CD4-positive, CD25-positive, alpha-beta regulatory T cell (primary cell): ENCODE measurements at places on chromosomes 7 and 10. TPM values are rescaled to one million over a fixed set of nuclear protein-coding genes. Genes with fewer than 3 reads are reported as not detected.

- DNase-seq = no peak
Observed at GRCh38 chr7:26115650-26116049, 36.3 kb upstream of the NFE2L3 start.

DNA sequence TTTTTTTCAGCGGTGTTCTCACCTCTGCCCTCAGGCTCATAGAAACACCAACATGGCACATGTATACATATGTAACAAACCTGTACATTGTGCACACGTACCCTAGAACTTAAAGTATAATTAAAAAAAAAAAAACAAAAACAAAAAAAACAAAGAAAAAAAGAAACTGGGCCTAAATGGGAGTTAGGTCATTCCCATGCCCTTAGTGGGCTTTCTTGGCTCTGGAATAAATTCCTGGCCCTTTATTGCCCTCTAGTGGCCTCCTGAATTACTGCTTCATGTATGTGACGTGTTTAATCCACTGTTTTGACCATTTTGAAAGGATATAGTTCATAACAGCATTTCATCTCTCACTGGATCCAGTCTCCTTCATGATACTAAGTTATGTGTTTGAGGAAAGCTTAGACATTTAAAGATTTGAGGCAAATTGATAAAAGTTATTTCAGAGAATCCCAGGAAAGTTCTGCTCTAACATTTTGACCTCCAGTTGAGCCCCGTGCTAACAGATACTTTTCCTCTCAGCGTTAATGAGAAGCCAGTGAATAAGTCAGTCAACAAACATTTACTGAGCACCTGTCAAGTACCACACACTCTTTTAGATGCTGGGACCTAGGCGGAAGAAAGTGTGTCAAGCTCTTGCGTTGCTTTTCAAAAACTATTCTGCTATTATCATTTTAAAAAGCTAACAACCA lies 54.7 kb upstream of the SYPL1 start:
- DNase-seq = peak; percentile 59

DNA sequence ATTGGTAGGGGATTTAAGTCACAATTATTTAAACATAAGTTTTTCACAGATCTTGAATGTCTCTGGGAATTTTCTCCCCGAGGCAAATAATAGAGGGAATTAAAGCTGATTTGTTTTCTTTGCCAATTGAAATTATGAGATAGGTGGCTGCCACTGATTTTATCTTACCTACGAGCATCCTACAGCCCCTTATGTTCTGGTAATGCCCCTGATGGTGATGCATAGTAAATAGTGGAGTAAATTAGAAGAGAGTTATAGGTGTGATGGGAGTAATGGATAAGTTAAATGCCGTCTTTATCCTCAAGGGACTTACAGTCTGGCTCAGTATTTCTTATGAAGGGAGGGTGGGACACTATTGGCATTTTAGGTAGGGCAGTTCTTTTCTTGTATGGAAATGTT lies 58.1 kb downstream of the HDAC9 start:
- DNase-seq = no peak

GRCh38 chr10:101135141-101136006 lies 4.3 kb downstream of the TLX1 start:
- DNase-seq = no peak

- DNase-seq = no peak
Observed at GRCh38 chr7:150358988-150359621, 9.5 kb upstream of the REPIN1 start.

GRCh38 chr7:16923019-16923418 lies 41.2 kb upstream of the AGR3 start:
- no peak for DNase-seq

- no peak for DNase-seq
Observed at GRCh38 chr7:138382862-138383565, 77.0 kb upstream of the TRIM24 start.

- DNase-seq = no peak
Observed at GRCh38 chr7:114832906-114833595, 88.8 kb upstream of the MDFIC start.

DNA sequence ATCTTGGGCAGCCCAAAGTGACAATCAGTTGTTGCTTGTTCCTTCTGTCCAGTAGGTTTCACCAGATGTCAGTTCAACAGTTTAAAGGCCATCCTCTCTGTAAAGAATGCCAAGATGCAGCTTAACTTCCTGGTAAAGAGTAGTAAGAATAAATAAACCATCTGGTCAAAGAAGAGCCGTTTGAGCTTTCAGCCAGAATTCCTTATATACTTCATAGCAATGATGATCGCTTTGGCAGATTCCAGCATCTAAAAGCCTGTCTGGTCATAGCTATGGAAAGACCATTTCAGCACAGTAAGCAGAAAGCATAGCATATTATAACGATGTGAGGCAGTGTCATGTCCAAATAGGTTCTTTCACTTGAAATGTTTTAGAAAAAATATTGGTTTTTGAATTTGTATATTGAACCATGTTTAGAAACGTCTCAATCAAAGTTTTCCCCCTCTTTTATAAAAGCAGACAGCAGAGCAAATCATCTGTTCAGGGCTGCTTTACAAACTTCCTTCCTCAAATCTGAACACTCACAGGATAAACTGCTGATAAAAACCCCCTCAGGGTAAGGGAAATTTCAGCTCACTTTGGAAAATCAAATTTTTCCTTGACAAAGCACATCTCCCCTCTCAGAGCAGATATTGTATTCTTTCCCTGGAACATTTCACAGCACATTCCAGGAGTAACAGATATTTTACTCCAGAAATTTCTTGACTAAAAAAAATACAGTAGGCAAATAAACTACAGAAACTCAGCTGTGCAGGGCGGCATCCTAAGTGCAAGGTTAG lies 184.1 kb downstream of the NOC3L start:
- no peak for DNase-seq

DNA sequence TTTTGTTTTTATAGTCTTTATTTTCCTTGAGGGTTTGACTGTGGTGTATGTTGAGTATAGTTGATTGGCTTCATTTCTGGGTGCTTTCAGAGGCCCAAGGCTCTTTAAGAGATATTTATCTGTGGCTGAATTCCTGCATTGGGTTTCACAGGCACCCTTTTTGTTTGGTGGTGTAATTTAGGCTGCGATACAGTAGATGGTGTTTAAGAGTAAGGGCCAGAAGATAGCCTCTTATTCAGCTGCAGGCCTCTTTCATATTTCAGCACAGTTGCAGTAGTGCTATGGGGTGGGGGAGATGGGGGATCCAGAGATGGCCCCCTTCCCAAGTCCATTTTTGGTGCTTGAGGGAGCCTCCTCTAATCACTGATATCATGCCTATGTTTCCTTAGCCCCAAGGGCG lies 69.7 kb downstream of the MGAM2 start:
- DNase-seq = no peak

DNA sequence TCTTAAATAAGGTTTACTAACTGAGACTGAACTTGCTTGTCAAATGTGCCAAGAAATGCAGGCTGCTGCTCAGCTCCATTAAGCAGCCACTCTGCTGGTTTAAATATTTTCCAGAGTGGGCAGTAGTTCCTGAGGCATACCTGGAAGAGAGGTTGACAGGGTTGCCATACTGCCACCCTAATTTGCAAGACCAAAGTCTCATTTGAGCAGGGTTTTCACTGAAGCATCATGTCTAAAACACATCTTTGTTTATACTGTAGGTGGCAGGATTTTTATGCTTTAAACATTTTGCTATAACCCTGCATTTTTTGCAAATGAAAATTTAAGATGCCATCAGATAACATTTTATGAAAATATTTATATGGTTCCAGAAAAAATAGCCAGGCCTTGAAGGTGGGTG lies 618.0 kb upstream of the LRRTM3 start:
- no peak for DNase-seq

DNA sequence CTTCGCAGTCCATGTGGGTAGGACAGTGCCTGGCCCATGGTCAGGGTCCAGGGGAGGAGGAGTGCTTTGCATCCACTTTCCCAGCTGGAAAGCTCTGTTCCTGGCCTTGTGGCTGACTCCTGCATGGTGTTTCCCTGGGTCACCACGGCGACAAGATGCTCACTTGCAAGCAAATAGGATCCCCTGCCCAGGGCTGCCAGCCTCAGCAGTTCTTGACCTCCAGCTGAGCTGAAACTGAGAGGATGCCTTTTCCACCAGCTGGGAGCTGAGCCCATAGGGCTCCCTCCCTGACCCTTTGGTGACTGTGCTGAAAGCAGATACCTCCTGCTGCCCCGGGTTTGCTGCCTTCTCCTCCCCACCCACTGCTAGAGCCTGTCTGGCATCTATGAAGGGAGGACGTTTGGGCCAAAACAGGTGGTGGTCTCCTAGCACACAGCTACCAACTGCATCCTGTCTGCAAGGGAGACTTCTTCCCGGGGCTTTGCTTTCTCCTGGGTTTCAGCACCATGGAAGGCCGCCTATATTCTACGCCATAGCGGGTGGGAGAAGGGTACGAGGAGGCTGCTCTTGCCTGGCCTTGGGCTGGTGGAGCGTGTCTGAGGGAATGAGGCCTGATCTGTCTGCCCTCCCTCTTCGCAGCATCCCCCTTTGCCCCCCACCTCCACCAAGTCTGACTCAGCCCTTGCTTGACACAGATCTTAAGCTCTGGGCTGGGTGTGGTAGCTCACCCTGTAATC lies 34.4 kb downstream of the UBTD1 start:
- no peak for DNase-seq

DNA sequence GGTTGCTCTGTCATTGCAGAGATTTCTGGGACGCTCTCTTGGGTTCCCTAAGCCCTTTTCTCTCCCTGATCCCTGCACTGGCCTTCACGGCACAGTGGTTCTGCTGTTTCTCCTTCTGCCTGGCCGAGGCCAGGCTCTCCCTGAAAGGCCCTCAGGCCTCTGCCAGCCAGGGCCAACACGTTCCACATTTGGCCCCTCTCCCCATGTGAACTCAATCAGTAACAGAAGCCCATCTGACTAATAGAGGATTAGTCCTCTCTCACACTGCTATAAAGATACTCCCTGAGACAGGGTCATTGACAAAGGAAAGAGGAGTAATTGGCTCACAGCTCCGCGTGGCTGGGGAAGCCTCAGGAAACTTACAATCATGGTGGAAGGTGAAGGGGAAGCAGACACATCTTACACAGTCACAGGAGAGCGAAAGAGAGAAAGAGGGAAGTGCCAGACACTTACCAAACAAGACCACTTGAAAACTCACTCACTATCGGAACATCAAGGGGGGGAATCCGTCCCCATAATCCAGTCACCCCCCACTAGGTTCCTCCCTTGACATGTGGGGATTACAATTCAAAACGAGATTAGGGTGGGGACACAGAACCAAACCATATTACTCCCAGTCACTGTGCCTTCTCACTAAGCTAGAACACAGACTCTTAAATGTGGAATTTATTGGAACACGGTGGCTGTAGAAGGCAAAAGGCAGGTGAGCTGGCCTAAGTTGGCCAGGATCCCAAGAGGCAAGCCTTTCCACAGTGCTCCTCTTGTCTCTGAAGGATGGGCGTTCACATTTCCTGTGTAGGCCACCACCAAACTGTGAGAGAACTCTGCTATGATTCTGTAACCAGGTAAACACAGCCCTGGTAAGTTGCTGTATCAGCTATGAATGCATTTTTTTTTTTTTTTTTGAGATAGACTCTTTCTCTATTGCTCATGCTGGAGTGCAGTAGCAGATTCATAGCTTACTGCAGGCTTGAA lies 8.8 kb downstream of the FZD8 start:
- no peak for DNase-seq

GRCh38 chr7:99037327-99037940 lies 106.5 kb downstream of the SMURF1 start:
- no peak for DNase-seq

GRCh38 chr10:1542941-1543340 lies 194.4 kb downstream of the ADARB2 start:
- no peak for DNase-seq

- no peak for DNase-seq
Observed at GRCh38 chr10:2081501-2081900, 344.2 kb upstream of the ADARB2 start.

DNA sequence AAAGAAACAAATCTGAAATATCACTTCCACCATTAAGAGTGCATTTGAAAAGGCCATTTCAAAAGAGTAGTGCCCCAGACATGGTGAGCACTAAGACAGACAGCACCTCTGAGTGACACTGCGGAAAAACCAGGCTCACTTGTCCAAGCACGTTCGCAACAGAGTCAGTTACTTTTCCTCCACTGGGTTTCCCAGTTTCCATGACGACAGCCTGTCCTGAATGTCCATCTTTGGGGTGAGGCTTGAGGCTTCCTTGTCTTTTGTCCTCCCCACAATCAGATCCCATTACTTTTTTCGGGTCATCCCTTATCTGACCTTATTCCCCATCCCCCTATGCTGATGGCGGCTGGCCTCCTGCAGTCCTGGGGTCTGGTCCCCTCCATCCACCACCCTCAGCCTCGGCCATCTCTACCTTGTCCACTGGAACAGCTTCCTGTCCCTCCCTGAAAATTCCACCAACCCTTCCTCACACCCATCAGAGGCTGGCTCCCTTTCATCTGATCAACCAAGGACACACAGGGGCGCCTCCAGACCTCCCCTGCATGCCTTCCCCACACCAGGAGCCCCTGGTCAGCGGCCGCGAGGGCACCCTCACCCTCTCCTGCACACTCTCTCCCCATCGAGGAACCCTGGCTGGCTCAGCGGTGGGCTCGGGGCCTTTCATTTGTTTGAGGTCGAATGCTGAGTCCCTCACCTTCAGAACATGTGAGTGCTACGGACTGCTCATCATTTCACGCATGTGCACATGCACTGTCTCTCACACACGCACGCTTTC lies 363.6 kb downstream of the DNAJB6 start:
- DNase-seq = no peak

- DNase-seq = no peak
Observed at GRCh38 chr7:82615527-82615926, 171.9 kb upstream of the CACNA2D1 start.

DNA sequence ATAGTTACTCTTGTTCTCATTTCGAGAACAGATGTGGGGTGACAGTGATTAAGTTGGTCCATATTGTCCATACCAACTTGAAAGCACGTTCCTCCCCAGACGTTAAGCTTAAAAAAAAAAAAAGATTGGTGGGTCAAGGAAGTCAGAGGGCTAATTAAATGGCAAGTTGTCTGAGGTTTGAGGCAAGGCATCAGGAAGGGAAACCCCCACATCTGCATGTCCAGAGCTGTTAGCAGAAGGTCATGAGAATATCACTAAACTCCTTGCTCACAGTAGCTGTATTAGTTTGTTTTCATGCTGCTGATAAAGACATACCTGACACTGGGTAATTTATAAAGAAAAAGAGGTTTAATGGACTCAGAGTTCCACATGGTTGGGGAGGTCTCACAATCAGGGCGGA lies 415.6 kb upstream of the FZD8 start:
- DNase-seq = no peak

- DNase-seq = no peak
Observed at GRCh38 chr7:143203386-143203785, 18.5 kb upstream of the TAS2R40 start.

LIPF gene
- polyA plus RNA-seq = not detected

ABCB4 gene
- not detected for polyA plus RNA-seq

GRM3 gene
- polyA plus RNA-seq = not detected

SAMD9 gene
- 27.6 TPM for polyA plus RNA-seq

RAMP3 gene
- polyA plus RNA-seq = not detected

LLCFC1 gene
- polyA plus RNA-seq = not detected

TMEM229A gene
- not detected for polyA plus RNA-seq

FFAR4 gene
- not detected for polyA plus RNA-seq

RPS24 gene
- polyA plus RNA-seq = 1,143 TPM

VWDE gene
- not detected for polyA plus RNA-seq
